ENCODE measurements at places on chromosomes 4 and X.
A peak's percentile ranks its signal among the peaks of the same experiment; 100 is the strongest.

DNA sequence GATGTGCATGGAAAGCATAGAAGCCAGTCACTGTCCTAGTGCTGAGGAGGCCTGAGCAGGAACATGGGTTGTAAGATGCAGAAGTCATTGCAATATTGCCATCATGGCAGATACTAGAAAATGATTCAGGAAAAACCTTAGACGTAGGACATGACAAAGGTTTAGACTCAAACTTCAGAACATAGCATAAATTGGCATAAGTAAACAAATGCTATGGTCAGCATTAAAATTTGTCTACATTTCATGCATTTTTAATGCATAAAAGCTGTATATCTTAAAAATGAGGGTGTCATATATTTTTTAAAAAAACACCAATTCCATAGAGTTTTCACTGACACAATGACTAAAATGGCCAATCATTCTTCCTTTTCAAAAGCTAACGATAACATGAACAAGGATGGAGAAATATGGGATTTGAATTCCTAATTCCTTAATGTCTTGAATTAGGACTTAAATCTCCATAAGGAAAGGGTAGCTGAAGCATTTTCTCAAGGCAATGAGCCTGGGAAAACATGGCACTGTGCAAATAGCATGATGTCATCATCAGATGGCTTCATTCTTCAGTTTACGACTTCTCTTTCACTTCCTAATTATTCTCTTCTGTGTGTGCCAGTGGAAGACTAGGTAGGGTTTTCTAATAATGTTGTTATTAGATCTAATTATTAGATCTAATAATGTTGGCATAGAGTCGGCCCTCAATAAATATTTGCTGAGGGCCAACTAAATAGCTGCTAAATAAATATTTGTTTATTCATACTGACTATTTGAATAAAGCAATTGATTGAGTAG is 125.1 kb upstream of the FRG1 start:
- no peak for DNase-seq

- no peak for DNase-seq
These were observed 3.3 kb upstream of the IL21 start for GRCh38 chr4:122624205-122624604.

DNA sequence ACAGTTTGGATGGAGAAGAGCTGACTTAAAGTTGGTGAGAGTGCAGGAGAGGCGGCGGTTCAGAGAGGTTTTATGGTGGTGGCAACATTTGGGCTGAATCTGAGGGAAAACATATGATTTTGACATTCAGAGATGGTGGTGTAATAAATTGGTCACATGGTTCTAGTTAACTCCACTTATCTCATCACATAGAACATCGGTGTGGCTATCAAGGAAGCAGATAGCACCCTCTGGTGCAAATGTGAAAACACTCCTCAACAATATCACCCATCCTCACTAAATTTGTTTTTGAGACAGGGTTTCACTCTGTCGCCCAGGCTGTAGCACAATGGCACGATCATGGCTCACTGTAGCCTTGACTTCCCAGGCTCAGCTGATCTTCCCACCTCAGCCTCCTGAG is 28.8 kb downstream of the SUPT20HL2 start:
- no peak for DNase-seq

- no peak for DNase-seq
These were observed 597.9 kb downstream of the GBA3 start for GRCh38 chr4:23290656-23291055.

DNA sequence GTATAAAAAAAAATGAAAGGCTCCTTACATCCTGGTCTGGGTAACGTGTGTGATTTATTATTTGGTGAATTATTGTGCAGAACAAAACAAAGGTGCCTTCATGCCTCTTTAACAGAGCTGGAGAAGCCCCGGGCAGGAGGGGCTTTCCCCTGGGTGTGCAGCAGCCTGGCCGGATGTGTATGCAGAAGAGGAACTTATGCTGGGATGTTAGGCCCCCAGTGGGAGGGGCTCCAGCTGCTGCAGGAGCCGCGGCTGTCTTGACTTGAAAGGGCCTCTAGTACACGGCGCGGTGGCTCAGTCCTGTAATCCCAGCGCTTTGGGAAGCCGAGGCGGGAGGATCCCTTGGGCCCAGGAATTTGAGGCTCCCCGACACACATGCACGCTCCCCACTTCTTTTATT is 16.0 kb downstream of the CCNQ start:
- DNase-seq: no peak

- DNase-seq: no peak
These were observed 119.0 kb downstream of the REELD1 start for GRCh38 chr4:146333187-146333894.

DNA sequence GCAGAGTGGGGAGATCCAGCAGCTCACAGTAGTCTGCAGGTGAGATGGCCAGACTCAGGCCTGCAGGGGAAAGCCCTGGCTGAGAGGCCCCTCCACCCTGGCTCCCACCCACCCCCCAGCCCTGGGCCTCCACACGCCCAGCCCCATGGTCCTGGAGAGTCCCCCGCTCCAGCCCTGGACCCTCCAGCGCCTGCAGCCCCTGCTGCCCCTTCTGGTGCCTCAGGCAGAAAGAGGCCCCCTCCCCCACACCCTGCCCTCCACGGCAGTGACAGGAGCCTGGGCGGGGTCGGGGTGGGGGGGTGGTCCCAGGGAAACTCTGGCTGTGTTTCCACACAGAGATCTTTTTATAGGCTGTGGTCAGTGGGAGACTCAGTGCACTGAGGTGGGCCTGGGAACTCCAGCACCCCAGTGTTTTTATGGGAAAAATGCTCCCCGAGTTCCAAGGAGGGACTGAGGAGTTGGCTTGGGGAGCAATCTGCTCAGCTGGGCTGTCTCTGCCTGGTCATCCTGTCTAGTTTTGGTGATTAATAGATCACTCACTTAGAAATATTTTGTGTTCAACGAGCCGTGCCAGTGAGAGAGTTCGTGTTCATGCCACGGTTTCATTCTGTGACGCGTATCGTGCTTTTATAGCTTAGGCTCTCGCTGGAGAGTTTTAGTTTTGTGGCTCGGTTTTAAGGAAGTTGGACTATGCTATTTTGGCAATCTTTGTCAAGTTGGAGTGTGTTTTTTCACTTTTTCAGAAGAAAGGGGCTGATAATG is 53.1 kb upstream of the HGFAC start:
- no peak for DNase-seq

DNA sequence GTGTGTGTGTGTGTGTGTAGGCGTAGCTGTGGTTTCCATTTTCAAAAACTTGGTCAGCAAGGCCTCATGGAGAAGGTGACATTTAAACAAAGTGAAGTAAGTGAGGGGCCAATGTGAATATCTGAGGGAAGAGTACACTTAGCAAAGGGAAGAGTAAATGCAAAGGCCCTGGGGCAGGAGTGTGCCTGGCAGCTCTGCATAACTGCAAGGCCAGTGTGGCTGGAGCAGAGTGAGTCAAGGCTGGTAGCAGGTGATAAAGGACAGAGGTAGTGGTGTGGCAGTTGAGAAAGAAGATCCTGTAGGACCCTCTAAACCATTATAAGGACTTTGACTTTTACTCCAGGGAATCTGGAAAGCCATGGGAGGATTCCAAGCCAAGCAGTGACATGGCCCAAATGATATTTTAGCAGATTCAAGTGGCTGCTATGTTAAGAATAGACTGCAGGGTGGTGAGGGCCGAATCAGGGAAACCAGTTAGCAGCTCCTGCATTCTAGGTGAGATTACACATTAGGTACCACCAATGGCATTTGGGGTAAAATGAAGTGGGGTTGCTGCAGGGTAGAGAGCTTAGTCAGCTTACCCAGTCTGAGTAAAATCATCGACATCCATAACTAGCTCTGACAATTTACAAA is 5.9 kb upstream of the TBC1D1 start:
- DNase-seq: no peak

DNA sequence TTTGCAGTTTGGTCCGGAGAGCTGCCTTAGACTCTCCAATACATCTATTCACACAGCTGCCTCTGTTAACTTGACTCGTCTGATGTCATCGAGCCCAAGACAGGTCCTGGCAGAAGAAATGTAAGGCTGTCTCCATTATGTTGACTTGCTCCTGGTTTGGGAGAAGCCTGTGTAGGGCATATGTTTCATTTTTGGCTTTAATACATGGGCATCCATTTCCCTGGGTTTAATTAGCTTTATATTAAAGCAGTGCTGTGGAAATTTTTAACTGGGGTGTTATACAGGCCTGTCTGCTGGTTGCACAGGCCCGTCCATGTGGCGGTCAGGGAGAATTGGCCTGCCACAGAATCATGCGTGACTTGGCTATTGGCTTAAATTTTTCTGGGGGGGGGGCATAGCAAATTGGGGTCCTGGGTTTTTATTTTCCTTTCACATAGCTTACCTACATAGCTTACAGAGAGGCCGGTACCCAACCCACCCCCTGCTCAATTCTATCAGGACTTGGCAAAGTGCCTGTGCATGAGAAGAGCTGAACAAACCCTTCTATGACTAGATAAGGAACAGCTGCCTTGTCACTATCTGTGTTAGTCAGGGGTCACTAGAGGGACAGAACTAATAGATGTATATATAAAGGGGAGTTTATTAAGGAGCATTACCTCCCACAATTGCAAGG is 123.5 kb upstream of the WDR1 start:
- DNase-seq: no peak

GRCh38 chr4:41389356-41389755 is 132.6 kb downstream of the UCHL1 start:
- no peak for DNase-seq

- DNase-seq: no peak
These were observed 59.6 kb upstream of the XAGE1B start for GRCh38 chrX:52576474-52576873.

GRCh38 chrX:155757046-155757759 is 123.9 kb upstream of the VAMP7 start:
- DNase-seq: no peak

DNA sequence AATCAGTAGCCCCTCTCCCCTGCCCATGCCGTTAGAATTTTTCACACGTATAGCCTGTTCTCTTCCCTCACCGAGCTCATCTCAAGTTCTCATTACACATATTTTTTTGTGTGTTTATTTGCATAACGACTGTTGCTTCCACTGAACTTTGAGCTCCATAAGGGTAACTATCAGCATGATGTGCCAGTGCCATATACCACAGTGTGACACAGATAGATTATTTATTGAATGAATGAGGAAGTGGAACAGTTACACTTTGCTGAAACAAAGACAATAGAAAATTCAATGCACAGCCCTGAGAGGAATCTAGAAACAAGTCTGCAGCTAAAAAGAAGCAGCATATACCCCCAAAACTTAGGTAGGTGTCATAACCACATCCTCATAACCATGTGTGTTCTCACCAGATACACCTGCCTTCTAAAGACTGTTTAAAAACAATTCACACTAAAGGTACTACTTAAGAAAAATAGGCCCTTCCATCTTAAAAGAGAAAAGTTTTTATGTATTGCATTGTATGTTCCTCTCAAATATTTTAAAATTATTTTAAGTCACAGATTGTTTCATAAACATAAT is 389.9 kb downstream of the PACRGL start:
- DNase-seq: no peak

DNA sequence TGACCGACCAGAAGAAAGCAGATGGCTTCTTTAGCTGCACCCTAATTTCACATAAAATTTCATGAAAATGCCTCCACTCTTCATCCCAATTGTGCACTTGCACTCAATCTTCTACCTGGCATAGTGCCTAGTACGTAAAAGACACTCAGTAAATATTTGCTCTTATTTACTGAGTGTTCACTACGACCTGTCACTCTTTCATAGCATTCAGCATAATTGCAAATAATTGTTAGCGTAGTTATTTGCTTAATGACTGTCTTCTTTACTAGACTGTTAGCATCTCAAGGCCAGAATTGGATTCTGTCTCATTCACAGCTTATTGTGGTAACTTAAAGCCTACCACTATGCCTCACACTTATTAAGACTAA is 130.2 kb downstream of the ENOX2 start:
- no peak for DNase-seq

GRCh38 chr4:70364002-70364401 is 3.4 kb downstream of the SMR3A start:
- DNase-seq: no peak

GRCh38 chr4:62168681-62169080 is 968.6 kb downstream of the ADGRL3 start:
- no peak for DNase-seq

GRCh38 chr4:781493-782216 is 44.3 kb downstream of the CPLX1 start:
- peak; percentile 97 for DNase-seq

GRCh38 chr4:92254767-92255442 is 48.9 kb upstream of the GRID2 start:
- no peak for DNase-seq

- DNase-seq: no peak
These were observed 138.9 kb upstream of the PTCHD1 start for GRCh38 chrX:23195761-23196160.

GRCh38 chrX:23626651-23627050 is 40.6 kb upstream of the PRDX4 start:
- DNase-seq: no peak

DNA sequence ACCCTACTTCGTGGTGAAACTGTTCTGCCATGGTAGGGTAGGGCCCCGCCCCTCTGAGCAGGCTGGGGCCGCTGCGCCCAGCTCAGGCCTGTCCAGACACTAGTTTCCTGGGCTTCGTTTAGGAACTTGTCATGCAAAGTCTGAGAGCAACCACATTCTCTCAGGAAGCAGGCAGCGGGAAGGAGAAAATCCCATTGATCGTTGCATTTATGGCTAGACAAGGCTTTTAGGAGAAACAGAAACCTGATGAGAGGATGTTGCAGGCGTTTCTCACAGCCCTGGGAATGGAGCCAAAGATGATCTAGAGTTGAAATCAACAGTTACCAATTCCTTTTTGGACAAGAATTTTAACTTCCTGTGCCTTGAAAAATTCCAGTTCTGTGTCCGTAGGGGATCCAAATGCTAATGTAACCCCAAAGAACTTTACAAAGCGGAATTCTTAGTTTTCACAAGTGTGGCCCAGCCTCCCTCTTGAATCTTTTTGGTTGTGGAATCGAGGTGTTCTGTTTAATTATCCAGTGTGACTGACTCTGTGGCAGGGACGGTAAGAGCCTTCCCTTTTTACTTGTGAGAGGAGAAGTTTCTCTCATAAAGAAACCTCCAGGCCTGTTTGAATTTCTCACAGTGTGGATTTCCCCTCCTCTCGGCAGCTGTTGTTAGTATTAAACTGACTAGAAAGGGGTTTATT is 4.5 kb upstream of the CXCL9 start:
- no peak for DNase-seq

GRCh38 chr4:16384576-16384975 is 158.3 kb upstream of the TAPT1 start:
- no peak for DNase-seq

GRCh38 chr4:124334119-124334518 is 378.4 kb downstream of the ANKRD50 start:
- DNase-seq: no peak

DNA sequence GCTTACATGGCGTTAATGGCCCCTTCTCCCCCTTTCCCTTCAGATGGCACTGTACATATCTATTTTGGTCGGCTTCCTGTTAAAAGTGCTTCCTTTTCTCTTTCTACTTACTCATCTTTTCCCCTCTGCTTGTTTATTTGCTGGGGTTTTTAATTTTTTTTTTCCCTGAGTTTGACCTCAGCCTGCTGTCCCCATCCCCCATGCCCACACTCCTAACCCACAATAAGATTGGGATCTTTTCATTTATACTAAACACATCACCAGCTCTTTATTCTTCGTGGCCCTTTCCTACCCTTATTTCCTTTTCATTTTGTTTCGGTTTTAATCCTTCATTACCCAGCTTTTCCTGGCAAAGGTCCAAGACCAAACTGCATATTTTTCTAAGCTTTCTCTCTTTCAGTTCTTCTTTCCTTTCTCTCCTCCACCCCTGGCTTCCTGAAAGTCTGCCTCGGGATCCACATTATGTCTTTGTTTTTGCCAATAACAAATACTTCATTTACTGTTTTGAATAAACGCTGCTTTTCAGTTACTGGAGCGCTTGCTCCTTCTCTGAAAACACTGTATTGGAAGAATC is 152.0 kb upstream of the USP9X start:
- DNase-seq: no peak

GRCh38 chr4:11426731-11427120 is 2.0 kb downstream of the HS3ST1 start:
- DNase-seq: no peak

All from stimulated activated CD8-positive, alpha-beta memory T cell treated with anti-CD3 and anti-CD28 coated beads, Interleukin-7, amount 100 ng/mL, for 1 hour (primary cell).